Fibroblast of skin of back (primary cell): ENCODE measurements at places on chromosomes 12 and 14.

- DNase-seq = peak; percentile 85
Observed at GRCh38 chr14:104932676-104933631, 8.3 kb downstream of the PLD4 start.

GRCh38 chr14:72521045-72521444 is 372.9 kb downstream of the DPF3 start:
- no peak for DNase-seq

- DNase-seq = no peak
Observed at GRCh38 chr14:22872833-22873520, 1.4 kb downstream of the LRP10 start.

- DNase-seq = no peak
Observed at GRCh38 chr12:49305762-49306510, 11.0 kb downstream of the PRPH start.

GRCh38 chr14:36556811-36557433 is 25.5 kb downstream of the NKX2-8 start:
- DNase-seq = peak; percentile 10

GRCh38 chr14:49984424-49984823 is 91.5 kb downstream of the ARF6 start:
- DNase-seq = peak; percentile 87
